ENCODE measurements at places on chromosomes 13 and 19. TPM values are rescaled to one million over a fixed set of nuclear protein-coding genes. Genes with fewer than 3 reads are reported as not detected.

GRCh38 chr19:33902802-33903488 is 106.3 kb downstream of the KCTD15 start:
- H3K27ac ChIP-seq, result no peak overlapping the region
- H3K4me1 ChIP-seq, result peaks cover 2% of the 10 kb centered on the region
- peaks cover 38% of the 10 kb centered on the region for H3K27me3 ChIP-seq
- no peak overlapping the region for H3K4me3 ChIP-seq

DNA sequence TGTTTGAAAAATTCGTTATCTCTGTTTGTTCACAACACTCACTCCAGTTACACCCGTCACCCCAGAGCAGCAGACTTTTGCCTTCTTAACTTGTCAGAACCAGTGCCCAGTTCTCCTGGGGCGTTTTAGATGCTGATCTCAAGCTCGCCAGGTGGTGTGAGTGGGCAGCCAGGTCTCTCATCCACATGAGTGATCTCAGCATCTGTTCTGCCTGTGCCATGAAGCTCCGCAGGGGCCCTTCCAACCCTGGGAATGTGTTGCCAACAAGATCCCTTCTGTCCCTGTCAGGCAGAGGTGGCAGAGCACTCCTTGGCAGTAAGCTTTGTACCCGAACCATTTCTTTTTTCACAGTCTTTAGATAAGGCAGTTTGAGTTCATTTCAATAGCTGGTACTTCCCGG is 896.5 kb downstream of the UQCRFS1 start:
- H3K36me3 ChIP-seq, result no peaks in the 10 kb centered on the region
- H3K27me3 ChIP-seq, result no peaks in the 10 kb centered on the region
- no peak overlapping the region for H3K4me3 ChIP-seq
- no peaks in the 10 kb centered on the region for H3K4me1 ChIP-seq
- no peak overlapping the region for H3K27ac ChIP-seq

SAFB2 gene
- 125 TPM for total RNA-seq

ELSPBP1 gene
- total RNA-seq, result not detected

ZNF429 gene
- total RNA-seq, result 6.7 TPM

DNA sequence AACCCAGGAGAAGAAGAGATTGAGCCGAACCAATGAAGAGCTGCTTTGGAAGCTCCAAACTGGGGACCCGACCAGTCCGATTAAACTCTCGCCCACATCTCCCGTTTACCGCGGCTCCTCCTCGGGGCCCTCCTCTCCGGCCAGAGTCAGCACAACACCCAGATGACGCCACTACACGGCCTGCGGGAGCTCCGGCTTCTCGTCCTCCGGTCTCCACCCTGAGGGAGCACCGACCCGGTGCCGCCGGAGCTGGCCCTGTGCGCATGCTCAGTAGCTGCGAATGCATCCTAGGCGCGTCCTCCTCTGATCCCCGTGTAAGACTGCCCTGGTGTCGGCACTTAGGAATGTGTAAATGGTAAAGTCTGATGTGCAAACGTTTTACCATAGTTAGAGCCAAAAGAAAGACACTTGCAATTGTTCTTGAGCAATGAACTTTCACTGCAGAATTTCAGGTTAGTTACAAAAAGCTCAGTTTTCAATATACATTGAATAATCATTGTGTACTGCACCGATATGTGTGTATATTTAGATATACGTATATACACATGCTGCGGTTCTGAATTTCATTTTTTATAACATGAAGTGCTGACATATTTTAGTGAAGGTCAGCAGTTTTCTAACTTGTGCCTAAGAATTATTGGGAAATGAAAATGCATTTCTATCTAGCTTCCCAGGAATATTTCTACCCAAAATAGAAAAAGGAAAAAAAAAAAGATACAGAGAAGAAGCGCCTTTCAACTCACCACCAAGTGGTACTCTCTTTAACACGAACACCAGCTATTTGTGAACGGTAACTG is 92.2 kb downstream of the SLC7A1 start:
- peaks cover 7% of the 10 kb centered on the region for H3K4me1 ChIP-seq
- no peak for DNase-seq
- no peak overlapping the region for H3K27ac ChIP-seq
- H3K27me3 ChIP-seq, result peaks cover 22% of the 10 kb centered on the region
- H3K36me3 ChIP-seq, result no peaks in the 10 kb centered on the region

Measured in activated CD8-positive, alpha-beta memory T cell treated with anti-CD3 and anti-CD28 coated beads, Interleukin-2, amount 10 ng/mL, durations not matched to agents 7 days and 5 days (primary cell).